ENCODE measurements at places on chromosomes 3 and 15. TPM values are rescaled to one million over a fixed set of nuclear protein-coding genes. Genes with fewer than 3 reads are reported as not detected.

Gene ATP10A
- 0.11 TPM for polyA plus RNA-seq

Gene LIPH
- polyA plus RNA-seq, result 0.28 TPM

Gene RASGRP1
- 12.9 TPM for polyA plus RNA-seq

Gene XCR1
- not detected for polyA plus RNA-seq

Gene FANCD2OS
- polyA plus RNA-seq, result not detected

Gene PPIP5K1
- 6.9 TPM for polyA plus RNA-seq

Gene SMCO1
- polyA plus RNA-seq, result 1.5 TPM

Gene OXTR
- 3.7 TPM for polyA plus RNA-seq

Gene WDR93
- 0.39 TPM for polyA plus RNA-seq

Gene DOCK3
- polyA plus RNA-seq, result 8.6 TPM

Gene SCAMP2
- 6.7 TPM for polyA plus RNA-seq

Gene RHOA
- polyA plus RNA-seq, result 148 TPM

Gene RASGRF1
- 42.9 TPM for polyA plus RNA-seq

Gene CPLX3
- polyA plus RNA-seq, result 2.4 TPM

Gene SUSD5
- polyA plus RNA-seq, result 0.62 TPM

Gene SPSB4
- not detected for polyA plus RNA-seq

Gene RBP2
- polyA plus RNA-seq, result not detected
